CD4-positive, alpha-beta T cell treated with Interleukin-15 for 1 hour (primary cell): ENCODE measurements at places on chromosomes 7 and 10.

GRCh38 chr10:69269761-69270160 lies 8.5 kb upstream of the HK1 start:
- DNase-seq: no peak

DNA sequence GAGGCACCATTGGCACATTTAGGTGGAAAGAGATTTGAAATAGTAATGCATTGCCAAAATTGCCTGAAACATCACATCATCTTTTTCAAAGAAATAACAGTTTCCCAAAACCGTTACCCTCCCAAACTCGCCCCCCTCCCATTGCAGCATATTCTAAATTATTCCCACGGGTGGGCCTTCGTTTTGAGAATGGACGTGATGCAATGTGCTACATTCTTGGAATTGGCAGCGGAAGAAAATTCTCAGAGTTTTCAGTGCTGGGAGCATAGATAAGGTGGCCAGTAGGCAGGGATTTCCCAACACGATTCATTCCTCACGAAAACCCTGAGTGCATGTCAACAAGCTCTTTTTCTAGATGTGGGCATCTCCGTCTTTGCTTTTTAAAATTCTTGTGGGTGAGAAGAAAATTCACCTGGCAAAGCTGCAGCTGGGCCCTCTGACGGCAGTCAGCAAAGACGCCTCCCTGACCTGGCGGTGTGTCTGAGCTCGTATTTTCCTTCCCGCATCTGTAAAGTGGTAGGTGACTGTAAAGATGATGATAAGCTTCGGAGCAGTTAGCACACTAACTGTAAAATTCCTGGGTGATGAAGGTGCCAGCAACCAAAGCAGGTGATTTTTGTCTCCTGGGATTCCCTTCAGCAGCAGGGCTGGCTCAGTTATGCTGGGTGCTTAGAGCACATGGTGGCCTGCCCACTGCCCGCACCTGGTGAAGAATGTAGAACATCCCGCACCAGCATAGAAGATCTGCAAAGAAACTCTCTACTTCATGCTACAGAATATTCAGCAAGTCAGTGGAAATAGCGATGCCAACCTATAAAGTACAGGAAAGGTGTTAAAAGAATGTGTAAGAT lies 141.9 kb upstream of the KLF6 start:
- DNase-seq: no peak

DNA sequence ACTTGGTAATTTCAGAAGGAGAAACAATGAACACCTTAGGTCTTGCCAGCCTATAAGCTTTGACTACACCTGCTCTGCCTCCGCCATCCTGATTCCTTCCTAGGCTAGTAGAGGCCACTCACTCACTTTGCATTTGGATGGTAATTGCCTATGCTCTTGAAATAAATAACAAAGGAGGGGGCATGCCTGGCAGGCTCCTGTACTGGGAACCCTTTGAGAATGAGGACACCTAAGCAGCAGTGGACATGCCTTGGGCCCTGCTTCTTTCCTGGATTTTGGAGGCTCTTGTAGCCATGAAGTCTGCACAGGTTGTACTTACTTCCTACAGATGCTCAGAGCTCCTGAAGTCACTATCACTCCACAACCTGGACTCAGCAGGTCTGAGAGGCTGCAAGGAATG lies 65.8 kb downstream of the BLNK start:
- DNase-seq: no peak

DNA sequence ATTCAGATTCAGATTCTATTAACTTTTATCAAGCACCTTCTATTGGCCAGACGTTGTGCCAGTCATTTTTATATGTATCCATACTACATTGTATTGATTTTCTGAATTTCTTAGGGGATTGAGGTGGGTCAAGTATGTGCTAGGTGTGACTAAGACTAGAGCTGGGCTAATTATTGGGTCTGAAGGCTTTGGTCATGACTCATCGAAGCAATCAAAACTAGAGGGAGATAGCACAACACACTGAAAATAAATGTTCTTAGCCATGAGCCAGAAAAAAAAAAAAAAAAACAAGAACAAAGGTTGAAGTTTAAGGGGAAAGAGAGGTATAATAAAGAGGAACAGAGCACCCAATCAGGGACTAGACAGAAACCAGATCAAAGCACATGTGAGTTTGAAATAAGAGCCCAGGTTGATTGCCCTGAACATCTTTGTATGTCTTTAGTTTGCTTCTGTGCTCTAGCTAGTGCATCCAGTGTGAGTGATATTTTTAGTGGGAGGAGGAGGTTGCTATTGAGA lies 171.6 kb upstream of the FOXP2 start:
- DNase-seq: no peak

GRCh38 chr7:70589590-70589989 lies 542.4 kb upstream of the GALNT17 start:
- no peak for DNase-seq

- no peak for DNase-seq
Measured at GRCh38 chr7:144019457-144019856, 19.3 kb downstream of the OR6B1 start.

GRCh38 chr7:33802600-33802999 lies 102.7 kb upstream of the BMPER start:
- no peak for DNase-seq
